Peyer's patch (tissue), 4 donors: ENCODE measurements at places on chromosomes 1 and 21. TPM values are rescaled to one million over a fixed set of nuclear protein-coding genes. Genes with fewer than 3 reads are reported as not detected.

Gene A3GALT2
- total RNA-seq, result not detected

- H3K36me3 ChIP-seq, result no peaks in the 10 kb centered on the region
- H3K4me3 ChIP-seq, result no peak overlapping the region
- H3K27me3 ChIP-seq, result no peaks in the 10 kb centered on the region
- H3K27ac ChIP-seq, result no peak overlapping the region
- no peak for DNase-seq
- H3K4me1 ChIP-seq, result peaks cover 60% of the 10 kb centered on the region
These were observed 18.2 kb downstream of the PLCH2 start for GRCh38 chr1:2494323-2494693.

Gene GCSAML
- 0.18 TPM for total RNA-seq

GRCh38 chr21:41677671-41678015 is 89.2 kb downstream of the RIPK4 start:
- H3K36me3 ChIP-seq, result no peaks in the 10 kb centered on the region
- H3K4me1 ChIP-seq, result peaks cover 11% of the 10 kb centered on the region
- H3K27ac ChIP-seq, result peak overlapping the region; percentile 97
- no peak for DNase-seq
- H3K4me3 ChIP-seq, result no peak overlapping the region
